D721Med (cell line): ENCODE measurements at places on chromosomes 16 and 17.

GRCh38 chr16:30740364-30741251, 7.6 kb upstream of the PHKG2 start:
- no peak for DNase-seq

DNA sequence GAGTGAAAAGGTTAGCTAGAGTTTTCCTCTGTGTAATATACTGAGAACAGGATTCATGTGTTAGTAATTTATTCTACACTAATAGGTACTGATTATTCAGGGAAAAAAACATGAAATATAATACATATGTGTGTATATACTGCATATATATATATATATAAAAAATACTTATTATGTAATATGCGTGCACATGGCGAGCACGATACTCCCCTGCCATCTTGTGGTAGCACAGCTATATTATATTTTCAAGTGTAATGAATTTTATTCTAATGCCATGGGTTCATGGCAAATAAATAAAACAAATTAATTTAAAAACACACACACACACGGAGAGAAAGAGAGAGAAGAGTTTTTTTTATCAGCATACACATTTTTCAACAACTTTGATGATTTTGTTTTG, 460.6 kb downstream of the KCNJ2 start:
- no peak for DNase-seq

DNA sequence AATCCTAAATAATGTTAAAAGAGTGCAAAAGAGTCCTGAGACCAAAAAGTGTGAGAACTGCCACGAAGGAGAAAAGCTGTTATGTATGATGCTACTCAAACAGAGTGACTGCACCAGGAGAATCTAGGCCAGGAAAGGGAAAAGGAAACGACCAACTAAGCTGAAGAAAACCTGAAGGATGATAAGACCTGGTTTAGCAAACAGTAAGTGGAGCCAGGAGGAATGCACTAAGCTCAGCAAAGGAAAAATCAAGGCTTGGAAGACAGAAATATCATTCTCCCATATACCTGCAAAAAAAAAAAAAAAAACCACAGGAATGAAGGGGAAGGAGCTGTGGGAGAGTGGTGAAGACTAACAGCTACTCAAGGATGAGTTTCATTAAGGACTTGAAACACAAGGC, 21.1 kb downstream of the CMC2 start:
- no peak for DNase-seq

- DNase-seq = no peak
These were observed 27.2 kb downstream of the MARCHF10 start for GRCh38 chr17:62780951-62781350.

DNA sequence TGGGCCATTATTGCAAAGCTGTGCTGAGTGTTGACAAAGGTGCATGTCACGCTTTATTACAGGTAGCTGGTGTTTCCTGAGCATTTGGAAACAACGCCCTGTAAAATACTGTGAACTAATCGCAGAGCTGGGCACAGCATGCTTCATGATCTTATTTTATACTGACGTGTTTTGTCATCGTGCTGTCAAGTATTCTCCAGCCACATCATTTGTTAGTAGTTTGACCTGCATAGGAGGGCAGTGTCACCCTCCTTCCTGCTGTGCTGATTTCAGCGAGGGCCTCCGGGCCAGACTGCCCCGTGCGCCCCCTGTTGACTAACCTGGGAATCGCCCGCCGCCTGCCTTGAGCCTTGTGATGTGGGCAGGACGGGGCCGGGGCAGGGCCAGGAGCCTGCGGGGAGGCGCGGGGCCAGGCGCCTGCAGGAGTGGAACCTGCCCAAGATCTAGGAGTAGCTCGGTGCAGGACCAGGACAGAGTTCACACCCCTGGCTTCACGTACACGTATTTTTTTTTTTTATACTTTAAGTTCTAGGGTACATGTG, 820.7 kb downstream of the KCNJ18 start:
- DNase-seq = no peak
